MCF 10A (cell line): ENCODE measurements at places on chromosomes 5 and 9.

DNA sequence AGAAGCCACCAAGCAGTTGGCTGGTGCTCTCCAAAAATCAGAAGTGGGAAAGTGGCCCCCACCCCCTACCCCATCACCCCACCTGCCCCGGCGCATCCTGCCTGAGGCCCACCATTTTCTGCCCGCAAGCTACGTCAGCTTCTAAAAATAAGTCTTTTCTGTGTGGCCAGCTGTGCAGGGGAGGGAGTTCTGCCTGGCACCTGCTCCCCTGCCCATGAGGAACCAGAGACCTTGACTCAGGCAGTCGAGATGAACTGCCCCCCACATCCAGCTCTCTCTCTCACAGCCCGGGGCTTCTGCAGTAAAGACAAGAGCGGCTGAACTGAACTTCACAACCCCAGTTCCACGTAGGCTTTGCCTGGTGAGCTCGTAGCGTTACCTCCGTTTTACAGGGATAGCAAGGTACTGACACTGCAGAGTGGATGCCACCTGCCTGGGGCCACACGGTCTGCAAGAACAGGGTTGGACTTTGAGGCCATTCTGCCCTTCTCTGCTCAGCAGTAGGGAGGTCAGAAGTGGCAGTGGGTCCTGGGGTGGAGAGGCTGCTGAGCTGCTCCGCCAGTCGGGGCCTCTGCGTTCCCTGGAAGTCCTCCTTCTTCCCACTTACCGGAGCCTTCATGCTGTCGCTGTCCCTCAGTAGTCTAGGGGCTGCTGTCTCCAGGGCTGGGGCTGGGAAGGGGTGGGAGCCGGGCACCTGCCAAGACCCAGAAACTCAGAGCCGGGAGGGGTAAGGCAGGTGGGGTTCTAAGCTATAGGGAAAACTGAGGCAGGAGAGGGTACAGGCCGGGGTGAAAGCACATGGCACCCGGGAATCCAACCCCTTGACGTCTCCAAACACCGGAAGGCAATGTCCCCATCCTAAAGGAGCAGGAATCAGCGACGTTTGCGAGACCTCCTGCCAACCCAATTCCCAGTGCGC, 781 bp downstream of the ST6GALNAC4 start:
- no peak for DNase-seq
- H3K27me3 ChIP-seq = no peaks in the 10 kb centered on the region
- peaks cover 28% of the 10 kb centered on the region for H3K4me1 ChIP-seq
- H3K4me3 ChIP-seq = peak overlapping the region; percentile 74
- H3K36me3 ChIP-seq = peaks cover 5% of the 10 kb centered on the region

GRCh38 chr9:136185596-136186366, 19.1 kb downstream of the LHX3 start:
- H3K4me3 ChIP-seq = no peak overlapping the region
- H3K36me3 ChIP-seq = no peaks in the 10 kb centered on the region
- no peaks in the 10 kb centered on the region for H3K4me1 ChIP-seq
- no peak for DNase-seq
- peaks cover 34% of the 10 kb centered on the region for H3K27me3 ChIP-seq

DNA sequence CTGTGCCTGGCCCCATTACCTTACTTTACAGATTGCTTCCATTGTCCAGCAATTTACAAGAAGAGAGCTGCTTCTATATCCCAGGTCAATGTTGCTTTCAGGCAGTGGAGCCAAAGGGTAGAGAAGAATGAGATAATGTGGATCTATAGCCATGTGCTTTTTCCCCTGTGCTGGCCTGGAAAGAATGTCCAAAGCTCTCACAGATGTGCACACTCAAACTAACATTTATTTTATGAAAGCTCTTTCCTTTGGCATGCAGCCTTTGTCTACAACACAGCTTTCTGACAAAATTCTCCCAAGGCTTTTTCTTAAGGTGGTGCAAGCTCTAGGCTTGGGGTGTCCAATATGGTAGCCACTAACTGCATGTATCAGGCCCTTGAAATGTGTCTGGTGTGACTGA, 217.3 kb downstream of the LRRC70 start:
- H3K4me3 ChIP-seq = no peak overlapping the region
- H3K4me1 ChIP-seq = no peaks in the 10 kb centered on the region
- H3K36me3 ChIP-seq = no peaks in the 10 kb centered on the region
- DNase-seq = no peak
- no peak overlapping the region for H3K27ac ChIP-seq
- no peaks in the 10 kb centered on the region for H3K27me3 ChIP-seq

- H3K4me3 ChIP-seq = no peak overlapping the region
- peaks cover 12% of the 10 kb centered on the region for H3K36me3 ChIP-seq
- no peaks in the 10 kb centered on the region for H3K4me1 ChIP-seq
- H3K27ac ChIP-seq = no peak overlapping the region
- no peaks in the 10 kb centered on the region for H3K27me3 ChIP-seq
Observed at GRCh38 chr5:1081519-1081918, 30.3 kb downstream of the SLC12A7 start.

DNA sequence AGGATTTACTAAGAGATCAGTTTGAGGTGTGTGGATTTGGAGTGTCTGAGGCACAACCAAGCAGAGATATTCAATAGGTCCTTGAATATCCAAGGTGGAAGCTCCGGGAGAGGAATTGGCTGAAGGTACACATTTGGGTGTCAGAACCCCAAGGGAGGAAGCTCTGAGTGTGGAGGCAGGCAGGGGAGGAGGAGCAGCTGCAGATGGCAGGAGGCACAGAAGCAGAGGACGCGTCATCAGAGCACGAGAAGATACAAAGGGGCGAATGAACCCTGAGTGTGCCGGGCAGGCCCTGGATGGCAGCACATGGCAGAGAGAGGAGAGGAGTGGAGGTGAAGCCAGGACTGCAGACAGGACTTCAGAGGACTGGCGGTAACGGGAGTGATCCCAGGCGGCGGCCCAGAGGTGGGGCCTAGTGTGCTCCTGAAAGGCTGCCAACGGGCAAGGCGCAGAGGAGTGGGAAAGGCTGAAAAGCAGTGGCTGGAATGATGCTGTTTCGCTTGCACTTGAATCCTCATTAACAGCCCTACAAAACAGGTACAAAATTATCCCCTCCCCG, 179.8 kb downstream of the FANCC start:
- H3K27me3 ChIP-seq = no peaks in the 10 kb centered on the region
- no peak for DNase-seq
- H3K36me3 ChIP-seq = no peaks in the 10 kb centered on the region
- no peak overlapping the region for H3K27ac ChIP-seq

DNA sequence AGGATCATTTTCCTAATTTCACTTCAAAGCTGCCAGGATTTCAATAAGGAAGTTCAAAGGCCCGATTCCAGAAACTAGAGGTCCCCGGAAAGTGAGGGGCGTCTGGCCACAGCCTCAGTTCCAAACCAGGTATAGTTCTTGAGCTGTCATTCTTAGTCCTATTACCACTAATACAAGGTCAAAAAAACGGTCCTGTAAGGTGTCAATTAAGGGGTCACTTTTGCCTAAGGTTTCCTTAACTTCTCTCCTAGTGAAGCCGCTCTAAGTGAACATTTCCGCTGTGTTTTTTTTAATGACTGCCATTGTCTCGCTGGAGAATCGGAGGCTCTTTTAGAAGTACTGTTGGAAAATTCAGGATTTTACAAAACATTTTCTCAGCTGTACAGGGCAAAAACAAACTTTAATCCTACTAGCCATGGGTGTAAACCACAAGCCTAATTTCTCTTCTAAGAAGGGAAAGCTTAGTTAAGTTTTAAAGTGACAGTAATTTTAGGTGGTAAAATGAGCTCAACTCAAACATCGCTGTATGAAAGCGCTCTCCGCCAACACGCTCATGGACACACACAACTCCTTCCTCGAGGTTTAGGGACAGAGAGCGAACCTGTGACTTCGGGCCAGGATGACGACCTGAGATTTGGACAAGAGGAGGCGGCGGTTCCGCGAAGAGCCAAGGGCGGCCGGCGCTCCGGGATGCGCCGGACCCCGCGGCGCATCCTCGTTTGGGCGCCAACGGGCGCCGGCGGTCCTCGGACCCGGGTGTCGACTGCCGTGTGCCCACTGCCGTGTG, 76.7 kb upstream of the IFNE start:
- no peaks in the 10 kb centered on the region for H3K4me1 ChIP-seq
- peak overlapping the region; percentile 95 for H3K27ac ChIP-seq
- no peaks in the 10 kb centered on the region for H3K36me3 ChIP-seq
- DNase-seq = peak; percentile 30
- H3K27me3 ChIP-seq = no peaks in the 10 kb centered on the region
- peak overlapping the region; percentile 80 for H3K4me3 ChIP-seq

- H3K4me1 ChIP-seq = peaks cover 7% of the 10 kb centered on the region
- H3K36me3 ChIP-seq = no peaks in the 10 kb centered on the region
- no peak overlapping the region for H3K27ac ChIP-seq
- peak; percentile 55 for DNase-seq
- H3K4me3 ChIP-seq = no peak overlapping the region
Observed at GRCh38 chr5:40017135-40017534, 592.4 kb upstream of the DAB2 start.

GRCh38 chr5:135034236-135034962, 371 bp upstream of the PITX1 start:
- H3K4me3 ChIP-seq = peak overlapping the region; percentile 88
- H3K27me3 ChIP-seq = no peaks in the 10 kb centered on the region
- H3K27ac ChIP-seq = no peak overlapping the region

DNA sequence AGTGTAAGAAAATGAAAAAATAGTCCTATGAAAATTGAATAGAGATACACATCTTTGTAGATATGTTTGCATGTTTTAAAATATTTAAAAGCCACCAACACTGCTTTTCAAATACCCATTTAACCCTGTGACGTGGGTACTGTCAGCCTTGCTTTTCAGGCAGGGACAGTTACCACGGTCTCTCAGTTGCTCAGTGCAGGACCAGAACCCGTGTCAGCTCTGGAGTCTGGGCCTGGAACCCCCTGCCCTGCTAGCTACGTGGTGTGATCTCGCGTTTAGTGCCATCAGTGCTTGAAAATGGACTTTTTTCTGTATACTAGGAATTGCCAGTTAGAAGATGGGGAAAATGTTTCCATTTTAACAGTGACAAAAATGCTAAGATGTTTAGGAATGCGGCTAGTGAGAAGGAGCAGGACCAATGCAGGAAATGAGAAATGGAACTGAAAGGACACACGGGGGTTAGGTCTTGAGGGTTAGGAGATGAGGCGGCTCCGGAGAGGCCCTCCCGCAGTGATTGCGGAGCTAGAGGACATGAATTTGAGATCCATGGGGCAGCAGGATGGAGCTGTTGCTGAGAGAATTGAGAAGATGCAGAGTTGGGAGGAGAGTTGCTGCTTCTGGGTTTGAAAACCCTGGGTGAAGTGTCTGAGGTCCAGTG, 13.7 kb downstream of the RNU6ATAC start:
- H3K27ac ChIP-seq = no peak overlapping the region
- H3K4me1 ChIP-seq = no peaks in the 10 kb centered on the region
- H3K27me3 ChIP-seq = no peaks in the 10 kb centered on the region
